T47D (cell line): ENCODE measurements at places on chromosomes 5 and 9.

- DNase-seq = no peak
Observed at GRCh38 chr9:123335986-123336329, 20.0 kb upstream of the CRB2 start.

DNA sequence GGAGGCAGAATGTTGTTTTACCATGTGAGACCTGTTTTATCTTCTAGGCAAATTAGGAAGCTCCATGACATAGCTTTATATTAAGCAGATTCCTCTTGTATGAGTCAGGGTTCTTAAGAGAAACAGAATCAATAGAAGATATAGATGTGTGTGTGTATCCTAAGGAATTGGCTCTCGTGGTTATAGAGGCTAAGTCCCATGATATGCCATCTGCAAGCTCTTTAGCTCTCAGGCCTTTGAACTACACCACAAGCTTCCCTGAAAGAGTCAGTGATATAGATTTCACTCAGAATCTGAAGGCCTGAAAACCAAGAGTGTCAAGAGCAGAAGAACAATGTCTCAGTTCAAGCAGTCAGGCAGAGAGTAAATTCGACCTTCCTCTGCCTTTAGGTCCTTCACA, 365.8 kb upstream of the ZNF608 start:
- DNase-seq = no peak

GRCh38 chr5:34790069-34790468, 48.9 kb upstream of the TTC23L start:
- DNase-seq = no peak

DNA sequence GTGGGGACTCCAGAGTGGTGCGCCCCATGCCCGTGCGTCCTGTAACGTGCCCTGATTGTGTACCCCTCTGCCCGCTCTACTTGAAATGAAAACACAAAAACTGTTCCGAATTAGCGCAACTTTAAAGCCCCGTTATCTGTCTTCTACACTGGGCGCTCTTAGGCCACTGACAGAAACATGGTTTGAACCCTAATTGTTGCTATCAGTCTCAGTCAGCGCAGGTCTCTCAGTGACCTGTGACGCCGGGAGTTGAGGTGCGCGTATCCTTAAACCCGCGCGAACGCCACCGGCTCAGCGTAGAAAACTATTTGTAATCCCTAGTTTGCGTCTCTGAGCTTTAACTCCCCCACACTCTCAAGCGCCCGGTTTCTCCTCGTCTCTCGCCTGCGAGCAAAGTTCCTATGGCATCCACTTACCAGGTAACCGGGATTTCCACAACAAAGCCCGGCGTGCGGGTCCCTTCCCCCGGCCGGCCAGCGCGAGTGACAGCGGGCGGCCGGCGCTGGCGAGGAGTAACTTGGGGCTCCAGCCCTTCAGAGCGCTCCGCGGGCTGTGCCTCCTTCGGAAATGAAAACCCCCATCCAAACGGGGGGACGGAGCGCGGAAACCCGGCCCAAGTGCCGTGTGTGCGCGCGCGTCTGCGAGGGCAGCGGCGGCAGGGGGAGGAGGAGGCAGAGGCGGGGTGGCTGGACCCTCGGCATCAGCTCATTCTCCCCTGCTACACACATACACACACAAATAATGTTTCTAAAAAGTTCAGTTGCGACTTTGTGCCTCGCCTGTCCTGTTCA, 668 bp downstream of the GLIS3 start:
- DNase-seq = no peak

GRCh38 chr5:90877049-90877448, 318.5 kb downstream of the ADGRV1 start:
- DNase-seq = no peak

DNA sequence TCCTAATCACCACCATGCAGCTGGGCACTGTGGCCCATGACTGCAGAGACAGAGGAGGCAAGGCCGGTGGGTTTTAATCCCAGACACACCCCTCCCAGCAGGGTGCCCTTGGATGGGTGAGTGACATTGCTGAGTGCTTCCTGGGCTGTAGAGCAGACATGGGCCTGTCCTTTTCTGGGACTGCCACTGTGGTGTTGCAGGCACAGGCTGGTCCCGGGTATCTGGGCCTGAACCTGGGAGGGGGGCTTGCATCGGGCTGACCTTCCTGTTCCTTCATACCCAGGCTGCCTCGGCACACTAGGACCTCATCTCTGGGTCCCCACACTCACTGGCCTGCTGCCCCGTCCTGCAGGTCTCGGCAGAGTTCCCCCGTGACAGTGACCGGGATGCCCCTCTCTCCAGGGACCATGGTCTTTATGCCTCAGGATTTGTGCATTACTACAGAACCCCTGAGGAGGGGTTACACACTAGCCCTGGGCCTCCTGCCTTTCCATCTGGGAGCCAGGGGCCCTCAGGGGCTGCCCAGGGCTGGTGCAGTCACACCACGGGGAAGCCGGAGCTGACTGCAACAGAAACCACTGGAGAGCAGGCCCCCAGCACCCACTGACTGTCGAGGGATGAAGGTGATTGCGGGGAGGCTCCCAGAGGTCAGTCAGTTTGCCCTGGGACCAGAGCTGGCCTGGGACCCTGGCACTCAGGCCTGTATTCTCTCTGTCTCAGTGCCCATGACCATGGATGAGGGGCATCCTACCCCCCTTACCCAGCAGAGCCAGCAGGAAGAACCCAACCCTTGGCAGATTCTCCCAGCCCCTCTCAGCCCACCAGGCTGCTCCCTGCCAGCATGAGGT, 8.9 kb upstream of the SLC25A48 start:
- no peak for DNase-seq

- DNase-seq = no peak
Observed at GRCh38 chr9:88006511-88007290, 32.4 kb upstream of the CDK20 start.

- no peak for DNase-seq
Observed at GRCh38 chr5:140360101-140360500, at the start of gene SLC4A9. TSS of gene SLC4A9 (plus strand) at chr5:140360194. CDS start at chr5:140360237, 43 bp downstream.
